ENCODE measurements at places on chromosomes 5 and 9.

DNA sequence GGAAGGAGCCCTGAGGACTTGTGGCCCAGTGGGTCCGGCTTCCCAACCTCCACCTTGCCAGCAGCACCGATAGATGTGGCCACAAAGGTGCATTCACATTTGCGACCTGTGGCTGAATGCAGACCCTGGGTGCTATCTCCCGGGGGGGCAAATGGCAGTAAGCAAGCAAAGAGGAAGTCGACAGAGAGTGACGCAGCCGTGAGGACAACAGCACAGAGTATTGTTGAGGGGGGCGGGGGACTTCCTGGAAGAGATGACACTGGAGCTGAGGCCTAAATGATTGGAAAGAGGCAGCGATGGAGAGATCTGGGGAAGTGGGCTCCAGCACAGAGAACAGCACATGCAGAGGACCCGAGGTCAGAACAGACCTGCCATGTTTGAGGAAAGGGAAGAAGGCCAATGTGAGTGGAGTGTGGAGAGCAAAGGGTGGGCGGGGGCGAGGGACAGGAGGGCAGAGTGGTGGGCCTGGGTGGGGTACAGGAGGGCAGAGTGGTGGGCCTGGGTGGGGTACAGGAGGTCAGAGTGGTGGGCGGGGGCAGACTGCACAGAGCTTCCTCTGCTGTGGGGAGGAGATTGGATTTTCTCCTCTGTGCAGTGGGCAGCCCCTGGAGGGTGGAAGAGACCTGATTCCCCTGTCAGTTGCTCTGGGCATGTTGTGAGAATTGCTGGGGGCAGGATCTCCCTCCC lies 42.6 kb downstream of the ADAMTS2 start:
- no peak for DNase-seq

GRCh38 chr9:120438836-120439546 lies 141.0 kb downstream of the CDK5RAP2 start:
- no peak for DNase-seq

GRCh38 chr9:123456011-123456410 lies 100.0 kb downstream of the CRB2 start:
- DNase-seq = no peak

DNA sequence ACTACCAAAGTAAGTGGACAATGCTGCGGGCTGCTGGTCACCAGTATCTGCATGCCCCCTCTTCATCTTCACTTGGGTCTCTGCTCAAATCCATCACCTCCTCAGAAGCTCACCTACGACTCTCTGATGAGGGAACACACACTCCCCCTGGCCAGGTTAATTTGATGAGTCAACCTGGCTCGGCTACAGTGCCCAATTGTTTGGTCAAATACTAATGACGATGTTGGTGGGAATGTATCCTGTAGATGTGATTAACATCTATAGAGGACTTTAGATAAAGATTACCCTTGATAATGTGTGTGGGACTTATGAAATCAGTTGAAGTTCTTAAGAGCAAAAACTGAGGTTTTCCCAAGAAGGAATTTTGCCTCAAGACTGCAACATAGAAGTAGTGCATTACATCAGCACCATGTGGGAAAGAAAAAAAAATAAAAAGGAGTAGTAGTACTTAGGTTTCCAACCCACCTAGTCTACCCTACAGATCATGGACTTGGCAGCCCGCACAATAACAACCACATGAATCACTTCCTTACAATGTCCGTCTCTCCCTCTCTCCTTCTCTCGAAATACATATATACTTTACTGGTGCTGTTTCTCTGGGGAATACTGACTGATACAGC lies 467.3 kb downstream of the DNAH5 start:
- peak; percentile 6 for DNase-seq

DNA sequence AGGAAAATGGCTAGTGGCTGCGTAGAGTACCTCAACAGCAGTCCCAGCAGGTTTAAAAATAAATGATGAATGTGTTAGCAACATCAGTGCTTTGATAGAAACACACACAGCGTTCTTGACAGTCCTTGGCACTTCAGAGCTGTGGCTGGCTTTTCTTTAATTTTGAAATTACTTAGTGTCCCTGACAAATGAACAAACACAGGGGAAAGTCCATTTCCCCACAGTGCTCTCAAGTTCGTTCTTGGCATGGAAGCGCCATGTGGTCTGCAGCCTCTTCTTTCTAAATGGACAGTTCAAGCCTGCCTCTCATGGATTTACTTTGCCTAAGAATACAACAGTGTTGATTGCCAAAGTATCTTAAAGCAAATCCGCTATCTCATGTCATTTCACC lies 102.2 kb downstream of the ADAMTS12 start:
- DNase-seq = no peak

DNA sequence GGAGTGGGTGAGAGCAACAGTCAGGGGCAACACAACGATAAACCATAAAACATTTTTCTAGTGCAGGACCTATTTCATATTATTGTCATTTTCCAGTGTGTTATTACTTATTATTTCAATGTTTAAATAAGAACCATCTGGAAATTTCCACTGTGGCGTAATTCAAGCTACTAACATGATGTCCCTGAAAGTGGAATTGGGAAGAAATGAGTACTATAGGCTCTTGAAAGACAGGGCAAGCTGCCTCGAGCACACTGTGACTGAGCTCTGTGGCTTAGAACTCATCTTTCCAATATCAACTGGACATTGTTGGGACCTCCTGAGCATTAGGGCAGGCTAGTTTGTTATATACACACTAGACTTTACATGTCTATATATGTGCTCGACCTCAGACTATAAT lies 182.9 kb upstream of the RIOK2 start:
- no peak for DNase-seq

DNA sequence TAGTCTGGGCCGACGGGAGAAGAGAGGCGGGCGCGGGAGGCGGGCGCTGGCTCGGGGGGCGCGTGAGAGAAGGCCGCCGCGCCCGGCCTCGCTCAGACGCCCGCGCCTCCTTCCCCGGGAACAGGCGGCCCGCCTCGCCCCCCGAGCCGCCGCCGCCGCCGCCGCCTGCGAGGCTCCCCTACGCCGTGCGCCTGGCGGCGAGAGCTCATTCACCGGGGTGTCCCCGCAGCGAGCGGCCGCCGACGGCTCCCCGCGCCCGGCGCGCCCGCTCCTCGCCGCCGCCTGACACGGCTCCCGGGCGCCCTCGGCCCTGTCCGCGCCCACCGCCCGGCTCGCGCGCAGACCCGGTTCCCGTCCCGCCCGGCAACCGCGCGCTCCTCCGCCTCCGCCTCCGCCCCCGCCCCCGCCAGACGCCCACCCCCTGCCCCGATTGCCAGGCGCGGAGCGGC lies at the start of gene GNAQ:
TSS of gene GNAQ (minus strand) at position 368 of the 449 bp plus-strand sequence. CDS start 576 bp downstream, outside the sequence.
- no peak for DNase-seq

DNA sequence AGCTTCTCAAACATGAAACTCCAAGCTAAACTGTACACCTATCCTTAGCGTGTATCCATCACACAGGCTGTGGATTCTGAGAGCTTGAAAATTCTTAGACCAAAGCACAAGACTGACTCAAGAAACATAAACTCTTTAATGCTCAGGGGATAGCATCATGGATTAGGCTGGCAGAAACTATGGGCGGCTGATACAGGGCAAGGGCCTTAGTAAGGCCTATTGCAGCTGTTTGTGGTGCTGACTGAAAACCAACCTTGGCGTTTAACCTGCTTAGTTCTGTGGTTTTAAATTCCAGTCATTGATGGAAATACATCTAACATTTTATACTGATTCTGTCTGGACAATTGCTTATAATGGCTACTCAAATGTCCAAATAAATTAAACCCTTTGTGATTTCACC lies 183.7 kb downstream of the TLR4 start:
- DNase-seq = no peak

DNA sequence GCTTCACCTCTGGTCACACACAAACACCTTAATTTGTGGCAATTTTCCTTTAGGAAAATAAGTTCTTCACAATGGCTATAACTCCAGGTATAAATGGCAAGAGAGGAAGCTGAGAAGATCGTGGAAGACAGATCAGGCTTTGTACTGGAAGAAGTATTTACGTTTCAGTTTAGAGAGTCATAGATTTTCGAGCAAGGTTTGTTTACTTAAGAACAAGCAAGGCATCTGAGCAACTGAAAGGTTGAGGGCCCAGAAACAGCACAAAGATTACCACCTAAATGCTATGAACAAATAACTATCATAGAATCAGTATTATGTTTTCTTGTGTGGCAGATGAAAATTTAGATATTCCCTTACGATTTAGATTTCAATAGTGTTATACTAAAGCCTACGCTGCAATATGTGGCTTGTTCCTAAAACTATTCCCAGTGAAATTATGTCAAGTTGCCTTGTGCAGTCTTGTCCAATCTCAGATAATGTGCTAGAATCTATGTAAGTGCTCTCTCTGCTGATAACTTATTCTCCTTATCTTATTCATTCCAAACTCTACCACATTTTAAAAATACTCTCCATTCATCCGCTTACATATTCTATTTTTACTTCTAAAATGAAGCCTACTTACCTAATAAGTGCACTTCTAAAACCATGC lies 6.7 kb downstream of the SLCO4C1 start:
- no peak for DNase-seq

DNA sequence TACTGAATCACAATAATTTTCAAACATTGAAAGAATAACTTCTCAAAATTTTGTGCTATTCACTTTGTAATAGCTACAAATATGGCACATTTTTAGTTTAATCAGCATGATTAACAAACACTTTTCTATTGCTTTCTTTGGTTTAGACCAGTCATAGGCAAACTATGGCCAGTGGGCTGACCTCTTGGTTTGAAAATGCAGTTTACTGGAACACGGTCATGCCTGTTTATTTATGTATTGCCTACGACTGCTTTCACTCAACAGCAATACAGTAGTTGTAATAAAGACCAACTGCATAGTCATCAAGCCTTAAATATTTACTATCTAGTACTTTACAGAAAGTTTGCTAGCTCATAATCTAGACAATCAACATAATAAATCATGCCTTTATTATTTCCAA lies 810.8 kb downstream of the TLE1 start:
- DNase-seq = no peak

GRCh38 chr5:170408226-170408625 lies 19.1 kb upstream of the KCNMB1 start:
- DNase-seq = no peak

DNA sequence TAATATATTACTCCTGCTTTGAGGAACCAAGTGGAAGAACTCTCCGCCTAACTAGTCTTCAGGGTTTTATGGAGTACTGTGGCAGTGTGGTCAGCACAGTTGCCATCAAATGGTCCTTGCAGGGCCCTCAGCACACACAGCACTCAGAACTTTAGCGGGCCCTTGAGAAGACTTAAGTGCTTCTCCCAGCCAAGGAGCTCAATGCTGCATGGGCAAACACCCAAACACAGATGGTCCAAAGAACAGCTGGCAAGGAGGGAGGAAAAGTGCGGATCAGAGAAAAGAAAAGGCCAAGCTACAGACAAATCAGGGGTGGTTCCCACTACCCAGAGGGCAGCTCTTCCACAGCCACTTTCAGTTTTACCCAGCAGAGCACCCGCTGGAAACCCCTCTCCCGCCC lies 98.6 kb downstream of the SPOCK1 start:
- no peak for DNase-seq

DNA sequence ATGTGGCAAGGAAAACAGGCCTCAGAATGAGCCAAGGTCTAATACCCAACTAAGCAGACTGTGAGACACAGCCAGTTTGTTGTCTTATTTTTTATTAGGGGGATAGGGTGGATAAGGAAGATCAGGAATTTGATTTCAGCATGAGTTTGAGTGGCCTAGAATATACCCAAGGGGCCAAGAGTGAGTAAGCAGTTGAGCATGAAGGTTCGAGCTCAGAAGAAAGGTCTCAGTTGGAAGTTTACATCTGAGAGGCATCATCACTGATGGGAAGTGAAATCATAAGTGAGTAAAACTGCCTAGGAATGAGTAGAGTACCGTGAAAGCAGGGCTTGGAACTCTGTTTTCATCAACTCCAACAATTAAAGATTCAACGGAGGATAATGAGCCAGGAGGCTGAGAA lies 12.6 kb downstream of the PSMD5 start:
- no peak for DNase-seq

DNA sequence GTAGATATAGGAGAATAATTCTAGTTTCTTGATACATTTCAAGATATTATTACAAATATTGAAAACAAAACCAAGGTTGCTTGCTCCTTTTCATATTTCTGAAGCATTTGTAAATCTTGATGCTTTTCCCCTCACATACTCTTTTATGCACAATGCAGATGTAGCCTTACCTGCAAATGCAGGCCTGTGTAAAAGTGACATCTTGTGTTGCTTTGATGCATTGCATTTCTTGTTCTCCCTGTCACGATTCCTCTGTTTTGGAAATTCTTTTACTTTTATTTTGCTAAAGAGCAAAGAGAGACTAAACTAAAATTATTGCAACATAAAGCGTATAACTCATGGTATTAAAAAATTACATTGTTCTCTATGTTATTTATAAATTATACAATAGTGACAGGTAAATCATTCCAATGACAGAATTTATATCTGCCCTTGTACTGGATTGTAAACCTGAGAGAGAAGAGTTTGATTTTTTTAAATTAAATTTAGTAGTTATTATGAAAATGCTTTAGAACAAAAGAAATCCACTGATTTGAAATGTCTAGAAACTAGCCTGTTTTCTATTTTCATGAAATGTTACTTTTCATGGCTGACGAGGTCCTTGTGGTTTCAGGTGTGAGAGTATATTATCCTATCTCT lies 970.0 kb downstream of the MAT2B start:
- no peak for DNase-seq

GRCh38 chr9:83583151-83584014 lies 39.6 kb upstream of the IDNK start:
- DNase-seq = no peak

DNA sequence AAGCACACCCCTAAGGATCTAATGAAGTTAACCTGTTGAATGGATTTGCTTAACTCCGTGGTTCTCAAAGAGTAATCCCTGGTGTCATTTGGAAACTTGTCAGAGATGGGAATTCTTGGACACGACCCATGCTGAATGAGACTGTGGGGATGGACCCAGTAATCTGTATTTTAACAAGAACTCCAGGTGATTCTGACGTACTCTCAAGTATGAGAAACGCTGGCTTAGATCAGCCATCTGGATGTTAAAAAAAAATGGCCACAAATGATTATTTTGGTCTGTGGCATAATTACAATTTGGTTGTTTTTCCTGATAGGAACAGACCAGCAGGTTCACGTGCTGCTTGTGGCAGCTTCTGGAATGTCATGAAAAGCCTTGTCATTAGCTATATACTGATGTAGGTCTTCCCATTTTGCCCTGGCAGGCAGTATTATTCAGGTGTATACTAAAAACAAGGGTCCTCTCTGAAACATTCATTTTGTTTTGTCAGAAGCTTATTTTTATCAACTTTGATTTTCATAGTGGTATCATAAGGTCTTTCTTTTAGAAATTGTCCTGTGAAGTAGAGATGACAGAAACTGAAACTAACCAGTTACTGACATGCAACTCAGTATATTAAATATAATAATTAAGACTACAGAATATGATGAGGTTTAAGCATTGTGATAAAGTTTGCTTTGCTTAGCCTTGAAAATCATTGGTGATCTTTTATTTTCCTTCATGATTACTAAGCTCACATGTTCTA lies 15.4 kb downstream of the CPEB4 start:
- DNase-seq = no peak

Data from GM04503 (cell line).